Fibroblast of the conjunctiva (primary cell): ENCODE measurements at places on chromosomes 16 and 17.

GRCh38 chr17:29341726-29342125 lies 47.8 kb upstream of the NUFIP2 start:
- peak; percentile 20 for DNase-seq

GRCh38 chr16:2919511-2920255 lies 8.0 kb downstream of the FLYWCH1 start:
- DNase-seq = peak; percentile 59

DNA sequence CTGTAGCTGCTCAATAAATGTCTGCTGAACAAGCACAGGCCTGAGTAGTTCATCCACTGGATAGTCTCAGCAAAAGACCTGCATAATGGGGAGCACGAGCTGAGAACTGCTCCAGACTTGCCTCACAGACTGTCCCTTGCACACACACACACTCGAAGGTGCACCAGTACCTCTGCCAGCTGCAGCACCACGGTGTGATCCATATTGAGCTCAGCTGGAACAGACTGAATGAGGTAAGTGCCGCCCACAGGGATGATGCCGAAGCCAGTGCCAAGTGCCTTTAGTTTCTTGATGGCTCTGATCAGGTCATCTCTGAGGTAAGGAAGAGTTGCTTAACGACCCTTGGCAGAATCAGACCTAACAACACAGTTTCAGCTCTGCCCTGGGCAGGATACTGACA lies 11.6 kb downstream of the SNF8 start:
- DNase-seq = no peak

DNA sequence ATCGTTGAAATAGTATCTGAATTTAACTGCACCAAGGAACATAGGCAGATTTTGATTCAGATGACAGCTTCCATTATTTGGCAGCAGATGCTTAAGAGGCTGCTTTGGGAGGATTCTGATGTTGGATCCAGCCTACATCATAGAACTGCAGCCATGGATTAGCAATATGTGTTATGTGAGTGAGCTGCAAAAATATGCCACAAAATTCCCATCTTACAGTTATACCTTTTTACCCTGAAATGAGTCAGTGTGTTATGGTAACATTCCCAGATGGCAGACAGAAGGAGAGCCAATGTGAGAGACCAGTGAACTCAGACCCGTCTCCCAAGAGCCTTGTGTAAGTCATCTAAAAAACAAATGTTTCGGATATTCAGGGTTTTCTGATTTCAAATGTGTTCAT lies 206.1 kb downstream of the CDH13 start:
- no peak for DNase-seq

- DNase-seq = no peak
Observed at GRCh38 chr17:37797206-37797605, 52.3 kb upstream of the HNF1B start.

GRCh38 chr17:41992576-41992975 lies 24.7 kb downstream of the DNAJC7 start:
- DNase-seq = no peak

DNA sequence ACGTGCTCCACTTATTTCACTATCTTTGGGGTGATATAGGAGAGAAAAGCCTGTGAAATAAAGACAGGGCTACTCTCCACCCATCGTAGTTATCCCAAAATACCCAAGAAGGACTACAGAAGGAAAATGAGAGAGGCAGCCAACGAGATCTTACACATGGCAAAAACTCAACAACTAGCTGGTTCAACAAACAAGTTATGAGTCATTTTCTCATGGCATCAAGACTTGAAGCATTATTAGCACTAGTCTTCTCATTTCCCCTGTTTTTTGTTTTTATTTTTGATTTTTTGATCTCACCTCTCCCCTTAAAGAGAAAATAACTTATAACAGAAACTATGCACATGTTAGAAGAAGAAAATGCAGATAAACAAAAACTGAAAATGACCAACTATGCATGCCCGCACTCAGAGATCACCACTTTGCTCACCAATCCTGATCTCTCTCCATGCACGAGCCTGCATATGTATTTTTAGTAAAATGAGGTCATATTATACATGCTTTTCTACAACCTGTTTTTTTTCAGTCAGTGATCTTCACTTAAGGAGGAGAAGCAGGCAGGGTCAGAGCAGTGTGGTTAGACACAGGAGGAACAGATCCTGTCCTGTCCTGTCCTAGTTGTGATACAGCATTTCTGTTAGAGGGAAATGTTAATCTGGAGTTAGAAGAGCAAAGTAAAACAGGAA lies 22.8 kb downstream of the FAM117A start:
- no peak for DNase-seq

DNA sequence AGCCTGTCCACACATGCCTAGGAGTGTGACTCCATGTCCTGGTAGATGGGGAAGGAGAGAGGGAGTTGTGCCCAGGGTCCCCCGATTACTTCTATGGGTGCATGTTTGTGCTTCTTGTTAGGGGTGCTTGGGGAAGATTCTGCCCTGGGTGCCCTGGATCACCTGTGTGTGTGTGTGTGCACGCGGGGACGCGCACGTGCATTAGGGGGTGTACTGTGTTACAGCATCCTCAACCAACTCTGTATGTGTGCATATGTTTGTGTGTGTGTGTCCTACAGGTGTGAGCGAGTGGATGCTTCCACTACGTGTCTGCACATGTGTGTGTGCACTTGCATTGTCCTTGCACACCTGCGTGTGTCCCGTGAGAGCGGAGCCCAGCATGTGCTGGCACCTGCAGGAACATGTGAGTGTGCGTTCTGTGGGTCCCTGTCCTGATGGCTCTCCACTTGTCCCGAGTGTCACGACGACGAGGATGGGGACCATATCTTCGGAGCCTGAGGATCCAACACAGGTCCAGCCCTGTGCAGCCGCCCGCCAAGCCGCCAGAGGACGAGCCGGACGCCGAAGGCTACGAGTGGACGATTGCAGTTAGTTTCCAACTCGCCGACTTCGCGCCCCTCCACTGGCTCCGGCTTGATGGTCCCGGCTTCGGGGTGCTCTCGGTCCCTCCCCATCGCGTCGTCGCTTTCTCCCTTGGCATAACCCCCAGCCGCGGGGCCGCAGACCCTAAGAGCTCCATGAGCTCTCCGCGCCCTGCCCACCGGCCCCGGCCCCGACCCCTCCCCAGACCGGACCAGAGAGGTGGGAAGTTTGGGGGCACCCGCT lies 6.0 kb upstream of the TBC1D3B start:
- DNase-seq = no peak

GRCh38 chr16:69928856-69929400 lies 22.2 kb upstream of the CLEC18A start:
- DNase-seq = no peak

- no peak for DNase-seq
Observed at GRCh38 chr16:21262779-21263639, 15.1 kb downstream of the CRYM start.

DNA sequence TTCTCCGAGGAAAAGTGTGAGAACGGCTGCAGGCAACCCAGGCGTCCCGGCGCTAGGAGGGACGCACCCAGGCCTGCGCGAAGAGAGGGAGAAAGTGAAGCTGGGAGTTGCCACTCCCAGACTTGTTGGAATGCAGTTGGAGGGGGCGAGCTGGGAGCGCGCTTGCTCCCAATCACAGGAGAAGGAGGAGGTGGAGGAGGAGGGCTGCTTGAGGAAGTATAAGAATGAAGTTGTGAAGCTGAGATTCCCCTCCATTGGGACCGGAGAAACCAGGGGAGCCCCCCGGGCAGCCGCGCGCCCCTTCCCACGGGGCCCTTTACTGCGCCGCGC lies at the start of gene ERBB2:
Gene ERBB2, plus strand, starts transcription at position 247 of the 330 bp plus-strand sequence. CDS start 175 bp downstream, outside the sequence.
- DNase-seq = peak; percentile 55

DNA sequence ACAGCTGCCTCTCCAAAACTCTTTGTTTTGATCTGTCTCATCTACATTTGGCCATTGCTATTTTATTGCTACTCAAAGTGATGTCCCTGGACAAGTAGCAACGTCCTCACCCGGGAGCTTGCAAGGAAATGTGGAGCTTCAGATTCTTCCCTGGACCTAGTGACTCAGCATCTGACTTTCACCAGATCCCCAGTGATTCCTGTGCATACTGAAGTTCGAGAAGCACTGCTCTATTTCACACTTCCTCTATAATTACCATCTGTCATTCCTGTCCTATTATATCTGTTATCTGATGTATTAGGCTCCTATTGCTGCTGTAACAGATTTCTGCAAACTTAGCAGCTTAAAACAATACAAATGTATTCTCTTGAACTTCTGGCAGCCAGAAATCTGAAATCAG lies 28.5 kb upstream of the VAT1L start:
- DNase-seq = no peak

- no peak for DNase-seq
Observed at GRCh38 chr16:85921026-85921425, 22.1 kb downstream of the IRF8 start.

- no peak for DNase-seq
Observed at GRCh38 chr16:11524098-11524760, 62.5 kb downstream of the LITAF start.

DNA sequence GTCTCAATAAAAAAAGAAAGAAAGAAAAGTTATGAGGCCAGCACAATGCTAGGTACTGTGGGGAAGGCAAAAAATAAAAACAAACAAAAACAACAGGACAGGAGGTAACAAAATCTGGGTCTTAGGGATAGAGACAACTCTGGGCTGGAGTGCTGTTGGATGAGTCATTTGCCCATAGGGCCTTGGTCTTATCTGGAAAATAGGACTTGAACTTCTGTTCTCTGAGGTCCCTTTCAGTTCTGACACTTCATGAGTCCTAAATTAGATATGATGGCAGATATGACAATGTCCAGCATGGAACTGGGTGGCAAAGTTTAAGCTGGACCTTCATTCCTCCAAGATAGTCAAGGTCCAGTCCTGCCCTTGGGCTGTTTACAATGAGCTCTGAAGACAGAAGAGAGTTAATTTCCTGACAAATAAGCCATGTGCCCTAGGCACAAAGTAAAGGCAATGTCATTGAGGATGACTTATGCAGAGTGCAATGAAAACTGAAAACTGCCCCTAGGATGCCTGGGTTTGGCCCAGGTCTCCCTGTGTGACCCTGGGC lies 8.9 kb upstream of the HDAC5 start:
- DNase-seq = no peak

GRCh38 chr16:66050991-66051390 lies 315.5 kb upstream of the CDH5 start:
- DNase-seq = no peak

- no peak for DNase-seq
Observed at GRCh38 chr16:23274968-23275367, 27.1 kb upstream of the SCNN1B start.

DNA sequence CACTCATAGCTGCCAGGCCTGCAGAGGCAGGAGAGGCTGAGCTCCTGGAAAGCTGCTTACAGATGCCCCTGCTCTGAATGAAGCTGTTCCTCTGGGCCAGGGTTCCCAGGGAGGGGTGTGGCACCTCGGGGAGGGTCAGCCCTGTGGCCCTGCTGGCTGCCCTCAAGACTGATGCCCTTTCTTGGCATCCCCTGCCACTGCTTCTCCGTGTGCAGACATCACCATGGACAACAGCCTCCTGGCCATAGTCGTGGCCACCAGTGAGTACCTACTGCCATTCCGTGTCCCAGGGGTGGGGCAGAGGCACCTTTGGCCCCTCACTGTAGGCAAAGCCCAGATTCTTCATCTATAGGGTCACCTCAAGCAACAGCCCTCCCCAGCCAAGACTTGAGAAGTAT lies 8.9 kb downstream of the MRPL27 start:
- no peak for DNase-seq

GRCh38 chr17:56700919-56701420 lies 107.5 kb downstream of the NOG start:
- no peak for DNase-seq

DNA sequence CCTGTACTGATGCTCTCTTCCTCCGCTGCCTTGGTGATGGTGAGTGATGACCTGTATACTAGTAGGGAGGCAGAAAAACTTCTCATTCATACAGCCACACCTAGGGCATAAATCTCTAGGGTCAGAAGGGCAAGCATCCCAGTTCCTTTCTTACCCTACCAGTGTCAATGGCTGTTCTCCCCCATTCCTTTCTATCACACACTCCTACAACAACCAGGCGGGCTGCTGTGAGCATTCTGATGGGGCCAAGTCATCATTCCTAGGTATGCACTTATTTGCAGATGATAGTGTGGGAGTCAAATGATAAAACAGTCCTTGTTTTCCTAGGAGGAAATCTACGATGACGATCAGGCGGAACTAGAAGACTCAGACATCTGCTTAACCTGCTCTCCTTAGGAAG lies 14.0 kb upstream of the SLC6A4 start:
- DNase-seq = no peak

- no peak for DNase-seq
Observed at GRCh38 chr16:4505356-4506147, 29.4 kb downstream of the HMOX2 start.

GRCh38 chr16:52546291-52547003 lies 496 bp downstream of the TOX3 start:
- DNase-seq = no peak

- DNase-seq = no peak
Observed at GRCh38 chr17:77140878-77141767, at the start of gene SEC14L1. TSS of gene SEC14L1 (plus strand) at chr17:77140969. CDS start at chr17:77143597, 2,628 bp downstream.

DNA sequence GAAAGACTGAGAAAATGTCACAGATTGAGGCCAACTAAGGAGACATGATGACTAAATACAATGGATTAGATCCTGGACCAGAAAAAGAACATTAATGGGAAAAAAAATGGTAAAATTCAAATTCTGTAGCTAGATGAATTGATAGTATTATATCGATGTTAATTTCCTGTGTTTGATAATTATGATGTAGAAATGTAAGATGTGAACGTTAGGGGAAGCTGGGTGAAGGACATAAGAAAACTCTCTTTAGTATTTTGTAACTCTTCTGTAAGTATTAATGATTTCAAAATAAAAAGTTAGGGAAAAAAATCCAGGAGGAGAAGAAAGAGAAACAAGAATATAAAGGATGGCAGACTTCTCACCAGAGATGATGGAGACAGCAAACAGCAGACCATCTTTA lies 2.8 kb upstream of the ITGB3 start:
- DNase-seq = no peak

GRCh38 chr17:81371910-81372760 lies 23.1 kb upstream of the BAHCC1 start:
- DNase-seq = no peak

GRCh38 chr16:23505671-23506605 lies 4.4 kb downstream of the GGA2 start:
- no peak for DNase-seq

- no peak for DNase-seq
Observed at GRCh38 chr17:40124279-40125141, 2.7 kb downstream of the MSL1 start.

DNA sequence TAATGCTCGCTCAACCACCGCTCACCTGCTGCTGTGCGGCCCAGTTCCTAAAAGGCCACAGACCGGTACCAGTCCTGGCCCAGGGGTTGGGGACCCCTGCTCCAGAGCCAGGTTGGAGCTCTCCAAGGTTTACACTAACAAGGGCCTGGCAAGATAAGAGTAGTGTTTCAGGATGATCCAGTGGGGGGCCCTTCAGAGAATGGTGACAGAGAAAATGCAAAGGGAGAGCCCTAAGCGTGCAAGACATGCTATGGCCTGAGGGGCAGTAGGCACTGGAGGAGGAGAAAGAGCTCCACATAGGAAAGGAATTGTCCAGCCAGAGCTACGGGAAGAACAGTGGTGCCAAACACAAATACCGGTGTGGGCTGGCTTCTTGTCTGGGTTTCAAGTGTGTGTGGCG lies 233.4 kb downstream of the STX8 start:
- DNase-seq = no peak
